ENCODE measurements at places on chromosomes 3 and 15. TPM values are rescaled to one million over a fixed set of nuclear protein-coding genes. Genes with fewer than 3 reads are reported as not detected.

DNA sequence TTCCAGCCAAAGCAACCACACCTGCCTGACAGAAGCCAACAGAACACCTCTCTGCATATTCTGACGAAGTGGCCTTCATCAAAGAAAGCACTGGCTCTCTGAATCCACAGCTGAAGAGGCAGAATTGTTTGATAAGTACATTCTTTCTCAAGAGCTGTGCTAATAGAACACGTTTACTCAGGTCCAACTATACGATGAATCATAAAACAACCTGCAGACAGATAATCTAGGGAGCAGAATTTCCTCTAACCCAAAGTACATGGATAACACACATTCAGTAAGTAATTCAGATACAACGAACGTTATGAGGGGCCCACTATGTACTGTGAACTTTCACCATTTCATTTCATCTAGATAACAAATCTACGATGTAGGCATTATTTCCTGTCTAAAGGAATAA lies 25.4 kb downstream of the ALDH1A2 start:
- no peak for DNase-seq

DNA sequence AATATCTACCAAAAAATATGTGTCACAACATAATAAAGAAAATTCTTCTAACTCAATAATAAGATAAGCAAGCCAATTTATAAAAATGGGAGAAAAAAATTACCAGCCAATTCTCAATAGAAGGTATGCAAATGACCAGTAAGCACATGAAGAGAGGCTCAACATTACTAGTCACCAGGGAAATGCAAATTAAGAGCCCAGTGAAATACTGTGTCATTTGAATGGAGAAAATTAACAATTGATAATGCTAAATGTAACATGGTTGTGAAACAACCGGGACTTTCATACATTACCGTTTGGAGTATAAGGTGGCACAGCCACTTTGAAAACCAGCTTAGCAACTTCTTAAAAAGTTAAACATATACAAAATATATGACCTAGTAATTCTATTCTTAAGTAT lies 460.7 kb downstream of the IGSF11 start:
- no peak for DNase-seq

GRCh38 chr3:194369522-194370279 lies at the start of gene LRRC15:
LRRC15 (minus strand) TSS chr3:194369743; CDS start chr3:194361043, 8,700 bp downstream.
- DNase-seq: no peak

CCR9 gene
- total RNA-seq: 0.23 TPM

- DNase-seq: no peak
Observed at GRCh38 chr3:57544181-57545125, at the start of gene DNAH12. DNAH12 (minus strand) TSS chr3:57544344; CDS start chr3:57542870, 1,474 bp downstream.

CFAP20DC gene
- 1.9 TPM for total RNA-seq

- DNase-seq: no peak
Observed at GRCh38 chr3:159458982-159459381, 529.7 kb upstream of the IL12A start.

EFHB gene
- total RNA-seq: 0.75 TPM

- DNase-seq: no peak
Observed at GRCh38 chr3:31421314-31422048, 111.2 kb upstream of the STT3B start.

GRCh38 chr3:167469381-167469780 lies 4.5 kb downstream of the SERPINI2 start:
- DNase-seq: no peak

DNA sequence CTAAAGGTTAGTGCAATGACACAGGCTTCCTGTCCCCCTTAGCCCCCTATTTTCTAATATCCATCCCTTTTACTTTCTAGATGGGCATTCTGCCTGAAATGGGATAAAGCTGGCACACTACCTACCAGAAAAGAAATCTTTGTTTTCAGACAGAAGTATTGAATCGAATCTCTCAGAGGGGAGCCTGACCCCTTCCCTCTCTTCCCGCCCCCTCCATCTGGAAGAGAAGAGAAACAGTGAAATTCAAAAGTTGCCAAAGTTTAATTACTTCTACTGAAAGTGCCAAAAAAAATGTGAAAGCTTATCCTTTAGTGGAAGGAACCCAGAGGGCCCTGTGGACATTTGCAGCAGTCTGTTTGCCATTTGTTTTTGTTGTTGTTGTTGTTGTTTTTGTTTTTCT lies 523.8 kb downstream of the AGBL1 start:
- no peak for DNase-seq

- DNase-seq: peak; percentile 92
Observed at GRCh38 chr15:37100109-37100965, at the start of gene MEIS2. MEIS2 (minus strand) TSS chr15:37100549; CDS start chr15:37099466, 1,083 bp downstream.

DNA sequence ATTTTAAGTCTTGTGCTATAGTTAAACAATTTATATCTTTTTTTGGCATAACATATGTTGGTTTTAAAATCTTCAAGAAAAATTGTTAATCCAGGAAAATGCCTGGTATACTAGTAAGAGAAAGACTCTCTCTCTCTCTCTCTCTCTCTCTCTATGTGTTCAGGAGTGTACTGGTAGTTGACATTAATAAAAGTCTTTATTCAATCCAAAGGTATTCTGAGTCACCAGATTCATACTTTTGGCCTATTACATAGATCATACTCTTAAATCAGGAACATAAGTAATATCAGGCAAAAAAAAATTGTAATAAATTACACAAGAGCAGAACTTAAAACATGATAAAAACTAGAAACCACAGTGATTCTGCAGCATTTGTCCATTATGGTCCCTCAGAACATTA lies 70.2 kb downstream of the TFG start:
- DNase-seq: no peak

- DNase-seq: no peak
Observed at GRCh38 chr3:73621388-73621787, 3.4 kb downstream of the PDZRN3 start.

DNA sequence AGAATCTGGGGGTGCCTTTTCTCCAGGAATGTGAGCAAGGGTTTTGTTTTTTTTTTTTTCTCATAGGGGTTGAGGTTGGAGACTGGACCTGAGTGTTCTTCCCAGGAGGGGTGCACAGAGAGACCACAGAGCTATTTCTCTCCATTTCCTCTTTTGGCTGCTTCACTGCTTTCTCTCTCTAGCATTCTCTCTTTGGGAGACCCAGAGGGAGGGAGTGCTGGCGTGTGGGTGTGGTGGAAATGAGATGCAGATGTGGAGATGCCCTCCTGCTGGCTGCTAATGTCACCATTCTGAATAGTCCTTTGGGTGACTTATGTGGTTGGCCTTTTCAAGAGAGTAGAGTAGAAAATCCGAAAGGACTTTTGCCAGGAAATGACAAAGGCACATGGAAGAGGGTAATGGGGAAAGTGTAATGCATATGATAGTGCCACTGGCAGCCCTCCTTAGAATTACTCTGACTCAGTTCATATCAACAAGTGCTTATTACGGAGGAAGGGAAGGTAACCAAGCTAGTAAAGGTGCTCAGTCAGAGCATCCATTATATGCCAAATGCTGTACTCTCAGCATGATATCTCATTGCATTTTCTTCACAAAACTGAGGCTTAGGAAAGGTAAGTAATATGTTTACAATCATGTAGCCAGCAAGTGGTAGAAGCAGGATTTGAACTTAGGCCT lies 1.9 kb downstream of the SYN2 start:
- no peak for DNase-seq

SPATA12 gene
- total RNA-seq: 0.43 TPM

DNA sequence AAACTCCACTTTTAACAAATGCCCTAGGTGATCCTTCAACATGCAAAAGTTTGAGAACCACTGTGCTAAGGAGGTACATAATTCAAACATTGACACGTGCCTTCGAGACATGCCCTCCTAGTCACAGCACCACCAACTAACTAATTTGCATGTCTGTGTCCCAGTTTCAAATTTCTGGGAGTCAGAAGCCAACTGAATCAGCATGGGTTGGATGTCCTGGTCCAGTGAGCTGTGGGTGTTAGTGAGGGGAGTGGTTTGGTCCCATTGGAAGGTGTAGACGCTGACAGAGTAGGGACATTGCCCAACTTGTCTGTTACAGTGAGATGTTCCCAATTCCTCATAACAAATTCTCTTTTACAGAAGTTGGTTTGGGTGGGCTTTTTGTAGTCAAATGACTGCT lies 67.3 kb upstream of the ADPGK start:
- DNase-seq: no peak

- DNase-seq: no peak
Observed at GRCh38 chr3:49738067-49738713, 14.4 kb upstream of the GMPPB start.

DNA sequence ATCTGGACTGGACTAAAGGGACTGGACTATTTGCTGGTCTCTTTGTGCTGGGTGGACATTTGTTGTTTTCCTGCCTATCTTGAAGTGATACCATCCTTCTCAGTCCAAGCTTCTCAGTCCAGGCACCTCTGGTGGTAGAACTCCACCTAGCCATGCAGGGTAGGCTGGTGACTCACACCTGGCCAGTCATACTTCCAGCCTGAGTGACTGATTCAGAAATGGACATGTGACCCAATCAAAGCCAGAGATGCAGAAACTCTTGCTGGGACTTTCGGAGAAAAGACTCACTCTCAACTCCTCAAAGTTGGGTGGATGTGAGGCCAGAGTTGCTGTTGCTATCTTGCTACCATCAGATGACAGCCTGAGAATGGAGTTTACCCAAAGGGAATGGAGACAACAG lies 5.6 kb upstream of the ASB14 start:
- DNase-seq: peak; percentile 20

DNA sequence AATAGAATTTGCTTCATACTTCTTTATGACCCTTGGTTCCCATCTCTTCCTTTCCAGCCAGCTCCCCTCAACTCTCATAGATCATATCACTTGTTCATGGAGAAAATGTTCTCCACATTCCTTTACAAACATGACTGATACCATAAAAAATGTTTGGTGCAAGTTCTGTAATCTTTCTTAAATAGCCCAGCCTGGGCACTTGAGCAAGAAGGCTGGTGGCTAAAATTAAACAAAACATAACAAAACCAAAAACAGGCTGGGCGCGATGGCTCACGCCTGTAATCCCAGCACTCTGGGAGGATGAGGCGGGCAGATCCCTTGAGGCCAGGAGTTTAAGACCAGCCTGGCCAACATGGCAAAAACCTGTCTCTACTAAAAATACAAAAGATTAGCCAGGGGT lies 8.9 kb upstream of the POLR2M start:
- DNase-seq: no peak

MINAR1 gene
- 0.32 TPM for total RNA-seq

- DNase-seq: no peak
Observed at GRCh38 chr3:23701716-23702597, 103.8 kb upstream of the UBE2E1 start.

PLS1 gene
- 81.0 TPM for total RNA-seq

DNA sequence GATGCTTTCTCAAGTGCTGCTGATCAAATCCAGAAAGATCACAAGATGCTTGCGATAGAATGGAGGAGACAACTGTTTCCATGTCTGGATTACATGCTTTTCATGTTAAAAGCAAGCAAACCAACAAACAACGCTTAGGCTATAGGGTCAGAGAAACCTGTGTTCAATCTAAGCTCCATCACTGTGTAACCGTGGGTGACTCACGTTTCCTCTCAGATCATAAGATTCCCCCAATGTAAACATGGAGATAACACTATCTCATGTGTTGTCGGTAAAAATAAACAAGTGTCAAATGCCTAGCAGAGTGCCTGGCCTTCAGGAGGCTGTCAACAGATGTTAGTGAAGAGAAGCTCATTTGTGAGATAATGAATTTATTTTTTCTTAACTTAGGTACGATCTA lies 907.8 kb downstream of the NTRK3 start:
- DNase-seq: no peak

Measured in mucosa of gallbladder (tissue), 1 donor.